ENCODE measurements at places on chromosomes 2 and 18. TPM values are rescaled to one million over a fixed set of nuclear protein-coding genes. Genes with fewer than 3 reads are reported as not detected.

The LRRC30 gene
- total RNA-seq: not detected

The LHCGR gene
- total RNA-seq: not detected

The CCDC121 gene
- total RNA-seq: 2.5 TPM

The MARCO gene
- 5.6 TPM for total RNA-seq

The PSTPIP2 gene
- total RNA-seq: 9.1 TPM

The GKN2 gene
- not detected for total RNA-seq

The WNT10A gene
- 2.5 TPM for total RNA-seq

The SOX11 gene
- not detected for total RNA-seq

The ALPG gene
- total RNA-seq: not detected

The VIL1 gene
- total RNA-seq: not detected

The ANKRD30B gene
- not detected for total RNA-seq

The OTX1 gene
- total RNA-seq: not detected

The OSR1 gene
- 5.9 TPM for total RNA-seq

The TANC1 gene
- 61.9 TPM for total RNA-seq

The EXOC6B gene
- 41.5 TPM for total RNA-seq

The AQP4 gene
- 0.49 TPM for total RNA-seq

The REG3G gene
- not detected for total RNA-seq

The SLC4A5 gene
- 4.4 TPM for total RNA-seq

The IL1A gene
- 0.98 TPM for total RNA-seq

The IGFBP2 gene
- total RNA-seq: 82.7 TPM

The FBXO41 gene
- total RNA-seq: 2.7 TPM

The ICA1L gene
- total RNA-seq: 21.6 TPM

The UGT1A10 gene
- total RNA-seq: not detected

The AP1S3 gene
- 9.8 TPM for total RNA-seq

The DNPEP gene
- total RNA-seq: 62.9 TPM

The CD302 gene
- 56.5 TPM for total RNA-seq

The C2orf78 gene
- total RNA-seq: not detected

The NEU4 gene
- total RNA-seq: not detected

The PDE11A gene
- total RNA-seq: 0.25 TPM

The PLEK gene
- total RNA-seq: 4.4 TPM

The CHPF gene
- 41.5 TPM for total RNA-seq

The CCNT2 gene
- 34.6 TPM for total RNA-seq

The IL1RN gene
- total RNA-seq: 253 TPM

The KLHL14 gene
- total RNA-seq: 0.98 TPM

The ABCG8 gene
- not detected for total RNA-seq

The UGGT1 gene
- total RNA-seq: 40.5 TPM

The SLC23A3 gene
- total RNA-seq: 5.4 TPM

The STK39 gene
- 15.5 TPM for total RNA-seq

The TDRD15 gene
- not detected for total RNA-seq

The PARD3B gene
- 12.3 TPM for total RNA-seq

The POTEC gene
- total RNA-seq: not detected

The DQX1 gene
- 9.6 TPM for total RNA-seq

The SPDYA gene
- total RNA-seq: 5.2 TPM

The AKAIN1 gene
- total RNA-seq: not detected

The TSPYL6 gene
- not detected for total RNA-seq

The SPHKAP gene
- total RNA-seq: 1.2 TPM

The ASB18 gene
- not detected for total RNA-seq

The CD8A gene
- total RNA-seq: 6.9 TPM

The TUBA3E gene
- total RNA-seq: not detected

The FAM136A gene
- total RNA-seq: 12.5 TPM

The RUFY4 gene
- total RNA-seq: not detected

The NTSR2 gene
- total RNA-seq: not detected

The GKN1 gene
- total RNA-seq: not detected

The LBX2 gene
- total RNA-seq: not detected

The ODC1 gene
- 34.9 TPM for total RNA-seq

The NDC80 gene
- total RNA-seq: 3.9 TPM

The CENPA gene
- total RNA-seq: not detected

The CHRND gene
- not detected for total RNA-seq
